Activated T-cell treated with anti-CD3 and anti-CD28 coated beads, Interleukin-2, amount 50 U/mL, for 48 hours (primary cell): ENCODE measurements at places on chromosomes 11 and 22.

DNA sequence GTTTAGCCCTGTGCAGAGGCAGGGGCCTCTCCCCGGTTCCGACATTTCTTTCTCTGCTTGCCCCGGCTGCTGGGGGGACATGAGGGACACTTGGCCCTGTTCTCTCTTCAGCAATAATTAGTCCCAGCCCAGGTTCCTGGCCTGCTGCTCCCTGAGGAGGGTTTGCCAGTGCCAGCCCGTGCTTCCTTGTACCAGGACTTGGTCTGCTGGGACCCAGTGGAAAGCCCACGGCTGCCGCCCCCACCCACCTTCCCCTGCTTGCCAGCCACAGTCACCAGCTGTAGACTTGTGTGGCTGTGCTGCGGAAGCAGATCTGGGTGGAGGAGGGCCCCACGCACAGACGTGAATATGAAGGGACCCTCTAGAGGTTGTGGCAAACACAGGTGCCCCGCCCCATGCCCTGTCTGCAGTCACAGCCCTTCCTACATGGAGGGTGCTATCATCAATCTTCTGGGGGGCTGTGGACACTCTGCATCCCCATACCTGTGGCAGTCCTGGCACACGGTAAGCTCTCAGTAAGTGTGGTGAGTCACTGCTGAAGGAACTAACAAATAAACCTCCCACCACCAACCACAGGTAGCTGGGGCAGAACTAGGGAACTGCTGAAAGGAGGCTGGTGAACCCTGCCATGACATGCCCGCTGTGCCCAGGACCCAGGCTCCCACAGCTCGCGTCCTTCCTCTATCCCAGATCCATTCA lies 949 bp downstream of the TP53AIP1 start:
- no peak for DNase-seq

DNA sequence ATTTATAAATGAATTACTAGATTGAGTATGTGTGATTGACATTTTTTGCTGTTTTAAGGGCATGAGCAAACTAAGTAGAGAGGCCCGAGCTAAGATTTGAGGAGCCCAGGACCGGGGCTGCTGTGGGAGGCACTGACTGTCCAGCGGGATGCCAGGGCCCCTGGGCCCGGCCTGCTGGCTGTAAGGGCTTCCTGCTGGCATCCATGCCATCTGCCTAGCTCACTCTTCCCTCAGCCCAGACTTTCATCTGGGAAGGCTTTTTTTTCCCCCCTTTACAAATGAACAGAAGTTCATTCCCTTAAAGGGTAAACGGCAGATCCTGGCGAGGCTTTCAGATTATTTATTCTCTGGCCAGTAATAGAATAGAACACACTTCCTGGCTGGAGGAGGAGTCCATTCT lies 16.0 kb upstream of the TP53I11 start:
- no peak for DNase-seq

GRCh38 chr11:30546334-30546733 lies 39.8 kb downstream of the MPPED2 start:
- no peak for DNase-seq

- DNase-seq = no peak
Observed at GRCh38 chr11:47553406-47553743, 443 bp upstream of the CELF1 start.
